ENCODE measurements at places on chromosomes 2 and 18.

GRCh38 chr2:97998431-97999005 lies 2.8 kb upstream of the TMEM131 start:
- DNase-seq, result no peak

DNA sequence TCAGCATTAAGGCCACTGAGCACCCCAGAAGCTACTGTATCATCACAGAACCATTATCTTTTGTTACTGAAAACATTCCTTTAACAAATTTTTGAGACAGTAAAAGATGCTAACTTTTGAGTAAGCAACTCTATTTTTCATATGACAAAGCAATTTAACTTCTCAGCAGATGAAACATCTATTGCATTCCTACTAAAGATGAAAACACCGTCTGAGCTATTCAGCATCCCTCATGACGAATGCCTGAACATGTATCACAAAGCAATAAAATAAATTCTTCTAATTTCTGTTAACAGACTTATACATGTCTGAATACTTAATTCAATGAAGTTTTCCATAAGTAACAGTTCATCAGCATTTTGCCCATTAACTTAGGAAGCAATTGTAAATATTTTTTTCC lies 23.9 kb downstream of the CHN1 start:
- DNase-seq, result no peak

DNA sequence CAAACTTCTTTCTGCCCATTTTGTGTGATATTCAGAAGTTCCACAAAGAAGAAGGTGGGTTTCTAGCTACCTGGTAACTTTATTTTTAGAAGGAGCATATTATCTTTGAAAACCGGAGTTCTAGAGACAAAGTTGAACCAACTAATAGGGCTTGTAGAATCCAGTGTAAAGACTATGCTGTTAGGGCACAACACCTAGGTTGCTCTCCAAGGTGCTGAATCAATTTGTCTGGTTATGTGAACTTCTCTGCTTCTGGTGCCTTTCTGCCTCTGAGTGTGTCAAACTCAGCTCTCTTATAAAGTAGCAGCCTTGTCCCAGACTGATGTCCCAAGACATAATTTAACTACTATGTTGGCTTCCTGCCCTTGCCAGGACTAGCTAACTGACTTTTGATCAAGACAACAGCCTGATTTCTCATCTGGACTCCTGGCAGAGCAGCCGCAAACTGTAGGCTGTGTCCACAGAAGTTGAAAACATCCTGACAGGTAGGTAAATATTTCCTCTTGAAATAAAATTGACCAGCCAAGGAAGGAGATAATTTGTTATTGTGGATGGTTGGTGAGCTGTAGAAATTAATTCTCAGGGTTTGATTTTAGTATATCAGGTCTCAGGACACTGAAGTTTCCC lies 119.4 kb downstream of the CYRIA start:
- DNase-seq, result no peak

- no peak for DNase-seq
Observed at GRCh38 chr18:56176751-56177150, 461.6 kb downstream of the TXNL1 start.

DNA sequence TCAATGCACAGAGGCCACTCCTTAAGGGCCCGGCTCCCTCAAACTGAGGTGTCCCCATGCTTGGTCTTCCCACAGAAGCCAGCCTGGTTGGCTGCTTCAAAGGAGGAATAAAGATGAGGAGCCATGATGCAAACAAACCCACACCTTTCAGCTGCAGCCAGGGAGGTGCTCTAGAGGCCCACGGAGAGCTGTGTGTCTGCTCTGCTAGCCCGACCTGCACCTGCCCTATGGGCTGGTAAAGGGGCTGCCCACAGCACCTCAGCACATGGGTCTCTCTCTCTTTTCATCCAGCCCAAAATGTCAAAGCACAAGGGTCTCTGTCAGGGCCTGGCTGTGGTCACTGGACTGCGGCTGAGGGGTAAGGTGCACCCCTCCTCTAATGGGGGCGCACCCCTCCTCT lies 132.1 kb downstream of the MSH2 start:
- no peak for DNase-seq

DNA sequence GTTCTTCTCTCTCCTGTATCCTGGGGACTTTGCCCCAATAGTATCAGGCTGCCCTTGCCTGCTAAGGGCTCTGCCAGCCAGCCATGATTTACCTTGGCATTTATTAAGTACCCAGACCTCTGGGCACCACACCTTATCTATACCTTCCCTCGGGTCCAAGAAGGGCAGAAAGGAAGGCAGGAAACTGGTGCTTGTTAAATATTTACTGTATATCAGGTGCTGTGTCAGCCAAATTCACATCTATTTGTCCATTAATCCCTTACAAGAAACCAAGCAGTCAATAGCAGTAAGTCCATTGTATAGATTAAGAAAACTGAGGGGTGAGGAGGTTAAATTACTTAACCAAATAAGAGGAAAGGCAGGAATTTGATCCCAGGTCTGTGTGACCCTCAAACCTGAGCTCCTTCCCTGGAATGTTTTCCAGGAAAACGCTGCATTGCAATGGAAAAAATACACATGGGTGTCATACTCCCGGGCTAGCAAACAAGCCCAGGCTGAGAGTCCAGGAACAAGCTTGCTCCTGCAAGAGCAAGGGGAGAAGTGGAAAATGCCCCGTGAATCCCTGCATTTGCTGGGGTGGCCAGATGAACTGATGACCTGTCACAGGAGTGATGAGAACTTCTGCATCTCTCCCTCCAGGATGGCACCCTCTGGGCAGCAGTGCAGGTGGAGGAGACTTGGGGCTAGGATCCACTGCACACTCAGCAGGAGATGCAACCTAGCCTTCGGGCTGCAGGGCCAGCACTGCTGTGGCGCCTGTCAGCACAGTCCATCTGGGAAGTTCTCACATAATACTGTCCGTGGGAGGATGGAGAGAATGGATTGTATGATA lies 30.4 kb downstream of the CIB4 start:
- no peak for DNase-seq

GRCh38 chr2:73386894-73387636 lies 1.4 kb downstream of the ALMS1 start:
- DNase-seq, result no peak

GRCh38 chr2:173568054-173568453 lies 213.4 kb downstream of the CDCA7 start:
- no peak for DNase-seq

- no peak for DNase-seq
Observed at GRCh38 chr18:68780802-68781635, 16.9 kb upstream of the CCDC102B start.

GRCh38 chr2:59167514-59167913 lies 926.4 kb upstream of the FANCL start:
- DNase-seq, result no peak

GRCh38 chr2:156675896-156676295 lies 239.7 kb downstream of the GPD2 start:
- DNase-seq, result no peak

DNA sequence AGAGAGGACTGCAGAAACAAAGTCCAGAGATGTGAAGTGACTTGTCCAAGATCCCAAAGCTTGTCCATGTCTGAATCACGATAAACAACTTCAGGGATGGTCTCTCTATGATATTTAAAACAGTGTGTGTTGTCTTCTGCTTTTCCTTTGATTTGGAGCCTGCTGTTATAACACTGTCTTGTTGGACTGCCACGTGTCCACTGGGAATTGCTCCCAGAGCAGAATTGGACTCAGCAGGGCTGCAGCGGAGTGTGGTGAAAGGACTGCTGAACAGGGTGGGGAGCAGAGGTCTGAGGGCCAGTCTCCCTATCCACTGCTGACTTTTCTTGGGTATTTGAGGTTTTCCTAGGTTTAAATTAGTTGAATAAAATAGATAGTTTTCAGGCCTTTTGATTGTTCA lies 68.3 kb downstream of the IL1R2 start:
- DNase-seq, result no peak

GRCh38 chr2:164784376-164784775 lies 57.2 kb downstream of the COBLL1 start:
- DNase-seq, result no peak

DNA sequence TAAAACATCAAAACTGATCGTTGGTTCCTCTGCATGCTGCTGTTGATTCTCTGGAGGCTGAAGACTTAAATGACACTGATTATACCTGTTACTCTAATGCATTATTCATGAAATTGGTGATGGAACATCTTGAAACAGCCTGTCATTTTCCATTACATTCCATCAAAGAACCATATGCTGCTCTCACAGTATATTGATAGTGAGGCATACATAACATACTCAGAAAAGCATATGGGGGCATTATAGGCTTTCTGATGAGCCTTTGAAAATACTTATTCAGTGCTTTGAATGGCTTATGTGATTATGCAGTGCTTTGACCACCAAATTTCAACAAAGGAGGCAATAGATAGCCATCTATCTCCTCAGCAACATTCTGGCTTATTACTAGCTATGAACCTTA lies 392.1 kb downstream of the CDH19 start:
- DNase-seq, result no peak

DNA sequence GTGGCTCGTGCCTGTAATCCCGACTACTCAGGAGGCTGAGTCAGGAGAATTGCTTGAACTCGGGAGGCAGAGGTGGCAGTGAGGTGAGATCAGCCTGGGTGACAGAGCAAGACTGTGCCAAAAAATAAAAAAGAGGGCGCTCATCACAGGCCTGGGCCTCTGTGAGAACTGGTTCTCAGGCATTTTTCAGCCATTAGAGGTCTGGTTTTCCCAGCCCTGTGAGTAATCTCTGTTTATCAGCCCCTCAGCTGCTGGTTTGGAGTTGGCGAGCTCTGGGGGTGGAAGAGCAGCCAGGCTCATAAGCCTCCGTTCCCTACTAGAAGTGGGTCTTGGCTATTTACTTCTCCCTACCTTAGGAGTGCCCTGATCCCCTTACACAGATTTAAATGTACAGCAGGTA lies 53.1 kb downstream of the CHRNA1 start:
- DNase-seq, result no peak

- DNase-seq, result no peak
Observed at GRCh38 chr18:79486356-79487182, 90.8 kb downstream of the NFATC1 start.

DNA sequence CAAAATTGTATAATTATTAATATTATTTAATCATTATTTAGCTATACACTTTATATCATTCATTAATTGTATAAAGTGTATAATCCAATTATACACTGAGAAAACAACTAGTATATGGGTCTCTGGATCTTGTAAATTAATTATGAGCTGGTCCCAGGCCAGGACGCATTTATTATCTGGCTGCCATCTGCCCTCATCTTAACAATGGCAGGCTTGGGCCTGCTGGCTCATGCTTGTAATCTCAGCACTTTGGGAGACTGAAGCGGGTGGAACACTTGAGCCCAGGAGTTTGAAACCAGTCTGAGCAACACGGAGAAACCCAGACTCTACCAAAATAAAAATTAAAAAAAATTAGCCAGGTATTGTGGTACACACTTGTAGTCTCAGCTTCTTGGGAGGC lies 502.2 kb upstream of the NRXN1 start:
- no peak for DNase-seq

DNA sequence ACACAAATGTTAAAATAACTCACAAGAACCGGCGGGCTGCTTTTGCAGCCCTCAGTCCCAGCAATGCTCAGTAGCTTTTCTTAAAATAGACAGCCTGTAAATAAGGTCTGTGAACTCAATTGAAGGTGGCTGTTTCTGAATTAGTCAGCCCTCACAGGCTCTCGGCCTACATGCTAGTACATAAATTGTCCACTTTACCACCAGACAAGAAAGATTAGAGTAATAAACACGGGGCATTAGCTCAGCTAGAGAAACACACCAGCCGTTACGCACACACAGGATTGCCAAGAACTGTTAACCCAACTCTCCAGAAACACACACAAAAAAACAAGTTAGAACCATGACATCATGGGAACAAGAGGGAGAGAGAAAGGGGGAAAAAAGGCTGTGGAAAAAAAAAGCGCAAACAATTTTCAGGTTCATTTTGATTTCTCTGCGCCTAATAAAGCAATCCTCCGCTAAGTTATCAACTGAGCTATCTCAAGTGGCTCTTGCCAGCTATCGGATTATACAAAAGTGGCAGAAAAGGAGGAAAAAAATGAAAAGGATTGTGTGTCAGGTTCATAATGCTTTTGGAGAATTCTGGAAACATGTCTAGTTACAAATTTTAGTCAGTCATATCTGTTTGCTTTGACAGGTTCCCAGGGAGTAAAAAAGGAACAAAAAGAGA lies 89.1 kb downstream of the ZEB2 start:
- no peak for DNase-seq

- no peak for DNase-seq
Observed at GRCh38 chr2:19790291-19790690, 111.5 kb downstream of the TTC32 start.

DNA sequence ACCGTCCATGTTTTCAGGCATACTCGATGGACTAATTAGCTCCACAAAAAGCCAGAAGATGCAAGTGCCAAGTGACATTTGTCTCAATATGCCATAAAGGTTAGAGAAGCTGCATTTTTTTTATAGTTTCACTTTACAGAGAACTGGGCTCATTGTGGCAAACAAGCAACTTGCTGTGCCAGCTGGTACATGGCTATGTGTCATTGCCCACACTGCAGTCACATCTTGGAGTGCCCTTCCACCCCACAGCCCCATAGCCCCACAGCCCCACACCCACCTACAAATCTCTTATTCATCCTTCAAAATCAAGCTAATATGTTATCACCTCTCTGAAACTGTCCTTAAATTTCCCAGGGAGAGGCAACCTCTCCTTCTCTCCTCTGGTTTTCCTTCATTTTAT lies 451.9 kb downstream of the ARHGAP15 start:
- no peak for DNase-seq

- no peak for DNase-seq
Observed at GRCh38 chr2:240875228-240876034, 6.8 kb downstream of the AGXT start.

GRCh38 chr18:69885841-69886531 lies 61.7 kb downstream of the CD226 start:
- no peak for DNase-seq

GRCh38 chr2:156489195-156489594 lies 53.0 kb downstream of the GPD2 start:
- no peak for DNase-seq

GRCh38 chr2:210895132-210895531 lies 338.7 kb downstream of the CPS1 start:
- DNase-seq, result no peak

DNA sequence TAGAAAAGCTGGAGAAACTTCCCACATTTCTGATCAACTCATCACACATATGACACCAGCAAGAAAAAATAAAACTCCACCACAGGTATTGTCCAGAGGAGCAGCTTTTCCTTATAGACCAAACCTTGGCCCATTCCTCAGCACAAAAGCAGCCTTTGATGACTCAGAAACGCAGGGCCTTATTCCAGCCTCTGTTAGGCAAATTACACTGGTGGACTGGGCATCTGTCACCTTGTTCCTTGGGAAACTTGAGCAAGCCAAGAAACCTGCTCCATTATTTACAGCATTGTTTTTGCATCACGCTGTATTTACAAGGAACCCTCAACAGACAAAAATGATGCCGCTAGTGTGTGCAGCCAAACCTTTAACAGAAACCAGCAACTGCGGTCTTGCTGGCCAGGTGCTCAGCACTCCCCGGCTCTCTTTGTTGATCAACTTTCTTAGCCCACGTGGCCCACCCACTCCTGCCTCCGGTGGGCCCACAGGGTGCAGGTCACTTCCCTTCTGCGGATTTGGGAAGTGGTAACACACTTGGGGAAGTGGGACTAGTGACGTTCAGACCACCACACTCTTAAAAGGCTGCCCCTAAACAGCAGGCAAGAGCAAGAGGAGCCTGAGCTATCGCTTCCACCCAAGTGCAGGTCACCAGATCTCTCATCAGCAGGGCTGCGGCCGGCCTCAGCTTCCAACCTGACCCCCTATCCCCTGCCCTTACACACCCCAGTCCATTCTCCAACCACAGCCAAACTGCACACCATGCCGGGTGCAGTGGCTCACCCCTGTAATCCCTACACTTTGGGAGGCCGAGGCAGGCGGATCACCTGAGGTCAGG lies 1.5 kb downstream of the AP1S3 start:
- DNase-seq, result no peak
